ENCODE measurements at places on chromosomes 6 and 20.

DNA sequence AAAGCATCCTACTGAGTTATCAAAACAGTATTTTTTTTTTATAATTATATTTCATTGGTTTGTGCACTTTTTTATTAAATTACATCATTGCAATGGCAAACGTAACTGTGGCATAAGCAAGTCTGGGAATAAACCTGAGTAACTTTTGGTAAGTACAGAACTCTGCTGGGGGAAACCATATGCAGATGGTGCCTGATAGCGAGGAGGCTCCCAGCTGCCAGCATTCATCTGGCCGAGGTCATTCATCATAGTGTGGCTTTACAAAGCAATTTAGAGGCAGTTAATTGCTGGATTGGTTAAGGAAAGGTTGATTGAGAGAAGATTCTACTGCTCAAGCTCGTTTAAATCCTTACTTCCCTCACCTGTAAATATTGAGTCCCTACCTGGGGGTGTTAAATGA lies 52.6 kb downstream of the HECA start:
- no peaks in the 10 kb centered on the region for H3K4me1 ChIP-seq
- no peak overlapping the region for H3K4me3 ChIP-seq
- H3K27me3 ChIP-seq: no peaks in the 10 kb centered on the region

DNA sequence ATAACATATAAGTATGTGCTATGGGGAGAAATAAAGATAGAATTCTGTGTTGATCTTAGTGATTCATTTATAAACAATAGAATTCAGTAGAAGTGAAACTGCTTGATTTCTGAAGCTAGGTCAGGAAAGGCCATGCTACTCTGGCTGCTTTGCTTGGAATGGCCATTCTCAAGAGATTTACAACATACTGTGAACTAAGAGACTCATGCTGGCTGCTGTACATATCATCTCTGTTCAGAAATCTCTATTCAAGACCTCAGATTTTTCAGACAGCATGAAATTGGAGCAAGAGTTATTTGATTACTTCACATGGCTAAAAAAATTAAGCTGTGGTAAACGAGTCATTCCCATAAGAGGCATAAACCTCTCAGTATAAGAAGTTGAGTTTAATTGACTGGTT lies 662.6 kb downstream of the BCKDHB start:
- no peak overlapping the region for H3K4me3 ChIP-seq
- H3K4me1 ChIP-seq: no peaks in the 10 kb centered on the region
- no peaks in the 10 kb centered on the region for H3K27me3 ChIP-seq
- no peaks in the 10 kb centered on the region for H3K36me3 ChIP-seq

DNA sequence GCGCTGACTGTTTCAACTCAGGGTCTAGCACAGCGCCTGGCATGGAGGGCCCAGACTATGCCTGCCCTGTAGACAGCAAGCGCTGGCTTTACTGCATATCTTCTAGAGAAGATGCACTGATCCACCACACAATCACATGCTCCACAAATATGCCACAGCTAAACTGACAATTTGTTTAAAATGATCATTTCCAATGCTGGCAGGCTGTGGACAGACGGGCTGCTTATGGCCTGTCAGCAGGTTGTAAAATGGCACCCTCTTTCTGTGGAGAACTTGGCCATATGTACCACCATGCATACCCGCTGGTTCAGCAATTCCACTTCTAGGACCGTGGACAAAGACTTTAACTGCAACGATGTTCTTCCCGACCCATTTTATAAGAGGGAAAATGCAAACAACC lies 40.8 kb downstream of the STAU1 start:
- DNase-seq: no peak
- peaks cover 10% of the 10 kb centered on the region for H3K36me3 ChIP-seq
- no peaks in the 10 kb centered on the region for H3K4me1 ChIP-seq
- no peaks in the 10 kb centered on the region for H3K27me3 ChIP-seq

GRCh38 chr6:116572162-116572561 lies 858 bp downstream of the RWDD1 start:
- H3K36me3 ChIP-seq: peaks cover 34% of the 10 kb centered on the region
- no peaks in the 10 kb centered on the region for H3K27me3 ChIP-seq
- H3K4me1 ChIP-seq: peaks cover 4% of the 10 kb centered on the region
- H3K4me3 ChIP-seq: peak overlapping the region; percentile 95

DNA sequence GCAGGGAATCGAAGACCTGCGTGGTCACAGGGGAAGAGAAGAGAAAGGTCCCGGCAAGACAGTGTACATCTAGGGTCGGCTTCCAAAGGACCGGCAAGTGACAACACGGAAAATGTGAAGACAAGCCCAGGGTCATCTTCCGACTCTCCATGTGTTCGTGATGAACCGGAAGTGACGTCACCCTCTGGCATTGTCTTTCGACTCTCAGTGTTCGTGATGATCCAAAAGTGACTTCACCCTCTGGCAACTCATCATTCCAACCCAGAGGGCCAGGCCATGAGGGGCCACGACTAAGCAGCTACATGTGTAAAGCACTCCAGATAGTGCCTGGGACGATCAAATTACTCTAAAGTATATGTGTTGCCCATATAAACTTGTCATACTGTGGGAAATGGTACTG lies 290.8 kb downstream of the THBS2 start:
- no peaks in the 10 kb centered on the region for H3K4me1 ChIP-seq
- no peaks in the 10 kb centered on the region for H3K36me3 ChIP-seq
- no peak for DNase-seq
- no peak overlapping the region for H3K27ac ChIP-seq

DNA sequence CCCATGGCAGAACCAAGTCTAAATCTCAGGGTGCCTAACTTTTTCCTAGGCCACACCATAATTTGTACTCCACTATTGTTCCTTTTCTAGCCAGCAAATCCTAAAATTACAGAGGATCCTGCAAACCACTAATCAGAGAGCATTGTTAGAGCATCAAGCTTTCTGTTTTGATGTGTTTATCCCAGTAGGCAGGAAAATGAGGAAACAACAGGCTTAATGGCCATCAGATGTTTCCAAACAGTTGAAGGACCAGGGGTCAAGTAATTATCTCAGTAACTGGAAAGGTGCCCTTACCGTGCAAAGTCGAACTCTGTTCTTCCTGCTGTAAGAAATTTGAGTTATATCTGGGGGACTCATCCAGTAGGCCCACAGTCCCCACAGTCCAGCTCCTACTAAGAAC lies 58.7 kb downstream of the RALY start:
- H3K36me3 ChIP-seq: peaks cover 5% of the 10 kb centered on the region
- H3K27me3 ChIP-seq: no peaks in the 10 kb centered on the region
- no peak for DNase-seq
- H3K4me3 ChIP-seq: no peak overlapping the region
- H3K27ac ChIP-seq: no peak overlapping the region

- no peaks in the 10 kb centered on the region for H3K27me3 ChIP-seq
- H3K36me3 ChIP-seq: peaks cover 3% of the 10 kb centered on the region
- peaks cover 22% of the 10 kb centered on the region for H3K4me1 ChIP-seq
- peak overlapping the region; percentile 59 for H3K27ac ChIP-seq
- DNase-seq: peak; percentile 51
These were observed 580 bp downstream of the VEGFA start for GRCh38 chr6:43770372-43771209.

DNA sequence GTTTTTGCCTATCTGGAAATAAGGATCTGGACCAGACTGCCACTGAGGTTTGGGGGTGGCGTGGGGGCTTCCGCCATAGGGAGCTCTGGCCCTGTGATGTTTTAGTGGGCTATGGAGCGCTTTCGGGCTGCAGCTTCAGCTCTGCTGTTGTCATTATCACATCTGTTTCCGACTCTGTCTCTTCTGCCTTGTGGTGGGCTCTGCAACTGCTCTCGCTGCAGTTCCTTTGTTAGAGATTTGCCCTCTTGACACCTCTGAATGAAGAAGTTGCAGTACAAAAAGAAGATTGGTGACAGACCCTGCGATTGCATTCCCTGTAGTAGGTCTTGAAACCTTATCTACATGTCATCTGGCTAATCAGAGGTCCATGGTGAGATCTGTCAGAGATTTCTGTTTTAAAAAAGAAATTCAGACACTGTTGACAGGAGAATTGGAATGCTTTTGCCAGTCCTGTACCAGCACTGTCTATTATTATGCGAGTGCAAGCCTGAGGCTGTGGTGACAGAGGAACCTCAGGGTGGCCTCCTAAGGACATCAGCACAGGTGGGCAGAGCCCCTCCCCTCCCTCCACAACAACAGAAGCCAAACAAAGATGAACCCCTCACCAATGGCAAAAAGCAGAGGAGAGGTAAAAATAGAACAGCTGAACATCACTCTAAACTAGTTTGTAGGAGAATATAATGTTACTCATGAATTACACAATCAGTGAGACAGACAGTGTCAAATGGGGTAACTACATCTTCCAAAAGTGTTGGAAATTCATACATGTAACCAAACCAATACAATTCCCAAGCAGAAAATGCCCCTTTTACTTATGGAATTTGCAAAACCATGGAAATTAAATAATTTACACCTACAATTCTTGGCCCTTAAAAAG lies 63.5 kb upstream of the DEFB112 start:
- H3K27ac ChIP-seq: no peak overlapping the region
- peaks cover 5% of the 10 kb centered on the region for H3K4me1 ChIP-seq
- no peak overlapping the region for H3K4me3 ChIP-seq
- no peaks in the 10 kb centered on the region for H3K27me3 ChIP-seq
- H3K36me3 ChIP-seq: no peaks in the 10 kb centered on the region
- no peak for DNase-seq

- H3K27me3 ChIP-seq: peaks cover 4% of the 10 kb centered on the region
- no peaks in the 10 kb centered on the region for H3K36me3 ChIP-seq
- H3K4me1 ChIP-seq: no peaks in the 10 kb centered on the region
- no peak for DNase-seq
These were observed 172.1 kb upstream of the OLIG3 start for GRCh38 chr6:137666202-137666774.

GRCh38 chr6:25927756-25928216 lies 2.7 kb downstream of the SLC17A2 start:
- no peaks in the 10 kb centered on the region for H3K27me3 ChIP-seq
- H3K27ac ChIP-seq: no peak overlapping the region
- H3K36me3 ChIP-seq: no peaks in the 10 kb centered on the region
- no peak overlapping the region for H3K4me3 ChIP-seq

GRCh38 chr20:38520261-38520660 lies 47.6 kb downstream of the RALGAPB start:
- no peak overlapping the region for H3K4me3 ChIP-seq
- no peaks in the 10 kb centered on the region for H3K27me3 ChIP-seq
- H3K27ac ChIP-seq: no peak overlapping the region
- H3K4me1 ChIP-seq: no peaks in the 10 kb centered on the region
- no peak for DNase-seq
- H3K36me3 ChIP-seq: peaks cover 8% of the 10 kb centered on the region

DNA sequence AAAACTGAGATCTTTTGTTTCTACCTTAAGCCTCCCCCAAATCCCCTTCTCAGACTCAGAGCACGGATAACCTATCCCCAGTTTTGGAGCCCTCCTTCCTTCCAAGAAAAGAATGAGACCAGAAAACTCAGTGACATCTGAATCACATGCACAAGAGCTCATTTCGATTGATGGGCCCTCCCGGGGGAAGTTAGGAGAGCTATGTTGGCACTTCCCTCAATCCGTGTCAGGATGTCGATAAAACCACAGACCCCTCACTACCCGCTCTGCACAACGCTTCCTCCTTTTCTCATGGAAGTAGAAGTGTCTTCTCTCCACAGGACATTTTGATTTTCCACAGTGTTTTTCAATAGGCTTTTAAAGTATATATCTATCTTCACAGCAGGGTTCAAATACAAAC lies 332.4 kb downstream of the HACE1 start:
- no peak overlapping the region for H3K4me3 ChIP-seq
- no peaks in the 10 kb centered on the region for H3K4me1 ChIP-seq
- H3K36me3 ChIP-seq: no peaks in the 10 kb centered on the region
- H3K27ac ChIP-seq: no peak overlapping the region
- no peaks in the 10 kb centered on the region for H3K27me3 ChIP-seq
- no peak for DNase-seq

DNA sequence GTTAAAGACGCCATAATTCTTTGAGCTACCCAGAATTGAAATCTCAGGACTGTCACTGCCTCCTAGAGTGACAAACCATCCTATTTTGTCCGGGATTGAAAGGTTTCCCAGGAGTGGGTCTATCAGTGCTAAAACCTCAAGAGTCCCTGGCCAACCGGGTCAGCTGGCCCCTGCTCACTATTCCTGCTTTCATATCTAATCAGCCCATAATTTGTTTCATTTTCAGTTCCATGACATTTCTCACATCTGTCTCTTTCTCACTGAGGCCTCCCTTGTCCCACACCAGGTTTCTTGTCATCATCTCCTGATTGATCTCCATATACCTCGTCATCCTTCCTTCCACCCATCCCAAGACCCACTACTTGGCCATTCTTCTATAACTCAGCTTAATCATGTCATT lies 98.2 kb downstream of the SLC35B3 start:
- no peak for DNase-seq
- no peaks in the 10 kb centered on the region for H3K36me3 ChIP-seq
- no peaks in the 10 kb centered on the region for H3K27me3 ChIP-seq

DNA sequence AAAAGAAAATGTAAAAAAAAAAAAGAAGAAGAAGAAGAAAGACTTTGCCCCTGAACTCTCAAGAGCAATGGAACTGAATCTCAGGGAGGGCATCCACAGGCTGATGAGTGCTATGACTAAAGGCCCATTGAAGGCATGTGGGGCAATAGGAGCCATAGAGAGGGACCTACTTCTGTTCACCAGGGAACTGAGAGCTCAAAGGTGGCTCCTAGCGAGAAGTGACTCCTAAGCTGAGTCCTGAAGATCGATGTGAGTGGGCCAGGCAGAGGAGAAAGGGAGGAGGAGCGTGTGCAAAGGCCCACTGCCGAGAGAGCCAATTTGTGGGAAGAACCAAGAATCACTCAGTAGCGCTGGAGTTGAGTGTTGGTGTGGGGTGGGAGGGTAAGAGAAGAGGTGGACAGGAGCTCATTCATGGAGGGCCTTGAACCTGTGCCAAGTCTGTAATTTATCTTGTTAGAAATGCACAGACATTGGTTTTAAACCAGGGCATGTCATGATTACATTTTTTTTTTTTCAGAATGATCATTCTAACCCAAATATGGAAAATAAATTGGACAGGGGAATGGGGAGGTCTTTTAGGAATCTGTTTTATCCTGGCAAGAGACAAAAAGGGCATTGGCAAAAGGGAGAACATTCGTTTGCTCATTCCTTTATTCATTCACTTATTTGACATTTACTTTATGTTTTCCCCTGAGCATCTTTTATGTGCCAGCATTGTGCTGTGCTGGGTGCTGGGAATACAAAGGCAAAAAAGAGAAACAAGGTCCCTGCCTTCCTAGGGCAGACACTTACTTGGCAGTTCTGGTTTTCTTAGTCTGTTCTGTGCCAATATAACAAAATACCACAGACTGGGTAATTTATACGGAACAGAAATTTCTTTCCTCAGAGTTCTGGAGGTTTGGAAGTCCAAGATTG lies 67.4 kb upstream of the DSP start:
- H3K27ac ChIP-seq: no peak overlapping the region
- no peaks in the 10 kb centered on the region for H3K4me1 ChIP-seq
- no peaks in the 10 kb centered on the region for H3K27me3 ChIP-seq

GRCh38 chr20:10487142-10488136 lies 52.3 kb downstream of the SLX4IP start:
- H3K4me1 ChIP-seq: peaks cover 25% of the 10 kb centered on the region
- no peak for DNase-seq
- H3K4me3 ChIP-seq: no peak overlapping the region
- H3K27me3 ChIP-seq: no peaks in the 10 kb centered on the region
- H3K27ac ChIP-seq: no peak overlapping the region
- H3K36me3 ChIP-seq: no peaks in the 10 kb centered on the region

- DNase-seq: no peak
These were observed 1950.9 kb upstream of the DEFB115 start for GRCh38 chr20:29306390-29307072.

Measured in neuronal stem cell (in vitro differentiated cells).